Stimulated activated CD4-positive, alpha-beta T cell treated with anti-CD3 and anti-CD28 coated beads, Interleukin-15, amount 100 ng/mL, for 48 hours (primary cell): ENCODE measurements at places on chromosomes 5 and 9.

DNA sequence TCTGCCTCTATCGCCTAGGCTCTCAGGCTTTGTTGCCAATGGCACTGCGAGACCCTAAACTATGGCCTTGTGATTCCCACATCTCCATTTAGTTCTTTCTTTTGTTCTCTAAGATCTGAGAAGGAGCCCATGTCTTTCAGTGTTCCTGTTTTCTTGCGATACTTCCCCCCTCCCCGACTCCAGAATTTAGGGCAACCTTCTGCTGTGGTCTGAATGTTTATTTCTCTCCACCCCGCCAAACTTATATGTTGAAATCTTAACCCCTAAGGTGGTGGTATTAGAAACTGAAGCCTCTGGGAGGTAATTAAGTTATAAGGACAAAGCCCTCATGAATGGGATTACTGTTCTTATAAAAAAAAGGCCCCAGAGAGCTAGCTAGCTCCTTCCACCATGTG lies 6.4 kb downstream of the TMC1 start:
- no peak for DNase-seq

DNA sequence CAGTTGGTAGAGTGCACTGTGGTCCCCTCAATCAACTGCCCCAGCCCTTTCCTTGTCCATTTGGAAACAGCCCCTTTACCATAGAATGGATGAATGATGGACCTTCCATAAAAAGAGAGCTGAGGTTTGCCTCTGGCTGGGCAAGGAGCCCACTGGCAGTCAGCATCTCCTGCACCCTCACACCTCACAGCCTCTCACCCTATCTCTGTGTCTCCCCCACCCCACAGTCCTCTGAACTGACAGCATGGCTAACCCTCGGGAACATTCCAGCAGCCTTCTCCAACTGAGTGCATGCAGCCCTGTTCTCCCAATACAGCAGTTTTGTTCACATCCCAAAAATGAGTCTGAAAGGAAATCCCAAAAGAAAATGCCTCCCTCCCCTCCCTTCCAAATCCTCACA lies 51.7 kb downstream of the RETREG1 start:
- DNase-seq: no peak

- DNase-seq: no peak
Measured at GRCh38 chr5:81154725-81155124, 78.4 kb upstream of the CKMT2 start.

DNA sequence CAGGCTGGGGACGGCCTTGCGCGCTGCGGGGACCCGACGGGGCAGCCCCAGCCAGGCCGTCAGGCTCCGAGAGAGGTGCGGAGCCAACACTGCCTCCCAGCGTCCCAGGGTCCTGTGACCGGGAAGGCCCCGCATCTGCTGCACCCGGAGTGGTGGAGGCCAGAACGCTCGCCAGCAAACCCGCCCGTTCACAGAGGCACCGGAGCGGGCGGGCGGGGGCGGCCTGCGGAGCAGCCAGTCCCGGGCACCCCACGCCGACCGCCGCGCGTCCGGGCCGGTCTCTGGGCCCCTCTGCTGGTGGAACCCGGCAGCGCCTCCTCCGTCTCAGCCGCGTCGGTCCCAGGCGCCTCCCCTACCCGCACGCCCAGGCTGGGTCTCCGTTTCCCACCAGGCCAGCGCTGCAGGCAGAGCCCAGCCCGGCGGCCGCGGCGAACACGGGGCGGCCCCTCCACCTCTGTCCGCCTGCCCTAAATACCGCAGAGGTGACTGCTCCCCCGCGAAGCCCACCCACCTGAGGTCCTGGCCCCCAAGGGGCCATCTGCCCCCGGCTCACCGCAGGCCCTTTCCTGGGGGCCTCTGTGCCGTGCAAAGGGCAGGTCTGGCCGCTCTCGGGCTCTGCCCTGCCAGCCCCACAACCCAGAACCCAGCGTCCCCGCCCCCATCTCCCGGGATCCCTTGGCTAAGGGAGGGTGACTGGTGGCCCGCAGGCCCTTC lies 15.9 kb downstream of the EXD3 start:
- DNase-seq: peak; percentile 64

DNA sequence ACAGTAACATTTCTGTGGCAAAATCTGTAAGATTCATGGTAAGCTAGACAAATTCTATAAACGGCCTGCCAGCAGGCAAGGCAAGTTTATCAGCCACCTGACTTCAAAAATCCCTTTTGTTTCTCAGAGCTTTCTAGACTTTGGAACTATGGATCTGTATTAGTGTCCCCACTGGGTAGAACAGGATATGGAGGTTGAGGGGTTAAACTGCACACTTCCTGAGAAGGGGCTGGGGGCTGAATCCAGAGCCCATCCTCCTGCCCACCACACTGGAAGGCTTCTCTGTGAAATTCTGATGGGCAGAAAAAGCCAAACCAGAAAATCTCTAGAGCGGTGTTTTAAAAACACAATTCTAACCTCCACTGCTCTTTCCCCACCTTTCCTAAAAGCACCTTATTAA lies 128.7 kb downstream of the ENTREP1 start:
- DNase-seq: no peak

- peak; percentile 15 for DNase-seq
Measured at GRCh38 chr9:121201045-121201737, 478 bp downstream of the RAB14 start.

GRCh38 chr9:86405926-86406325 lies 51.7 kb upstream of the TUT7 start:
- peak; percentile 13 for DNase-seq

DNA sequence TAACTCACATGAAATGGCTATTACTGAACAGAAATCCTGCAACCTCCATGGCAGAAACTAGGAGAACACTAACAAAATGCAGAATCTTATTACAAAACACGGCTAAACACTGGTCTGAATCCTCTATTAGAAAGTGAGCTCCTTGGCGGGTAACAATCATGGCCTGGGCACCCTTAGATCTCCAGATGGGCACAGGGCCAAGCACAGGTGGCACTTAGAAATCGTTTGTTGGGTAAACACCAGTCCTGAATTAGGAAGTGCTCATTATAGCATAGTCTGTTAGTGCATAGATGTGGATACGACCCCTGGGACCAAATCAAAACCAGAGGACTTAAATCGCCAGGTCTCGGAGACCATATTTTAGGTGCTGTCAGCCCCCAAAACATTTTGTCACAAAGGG lies 14.4 kb downstream of the VDAC1 start:
- DNase-seq: no peak

DNA sequence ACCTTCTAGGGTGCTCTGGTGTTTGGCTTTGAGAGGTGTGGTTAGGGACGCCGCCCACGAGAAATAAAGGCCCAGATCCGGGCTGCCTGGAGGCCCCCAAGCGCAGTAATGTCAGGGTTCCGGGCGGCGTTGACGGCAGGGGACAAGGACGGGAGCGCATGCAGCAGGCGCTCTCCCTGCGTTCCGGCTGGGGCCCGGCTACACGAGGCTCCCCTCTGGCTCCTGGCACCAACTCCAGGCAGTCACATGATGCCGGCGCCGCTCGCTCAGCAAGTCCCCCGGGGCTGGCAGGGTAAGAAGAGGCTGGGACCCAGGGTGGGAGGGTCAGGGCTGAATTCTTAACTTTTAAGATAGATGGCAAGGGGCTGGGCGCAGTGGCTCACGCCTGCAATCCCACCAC lies 28.1 kb downstream of the UBTD2 start:
- DNase-seq: no peak

DNA sequence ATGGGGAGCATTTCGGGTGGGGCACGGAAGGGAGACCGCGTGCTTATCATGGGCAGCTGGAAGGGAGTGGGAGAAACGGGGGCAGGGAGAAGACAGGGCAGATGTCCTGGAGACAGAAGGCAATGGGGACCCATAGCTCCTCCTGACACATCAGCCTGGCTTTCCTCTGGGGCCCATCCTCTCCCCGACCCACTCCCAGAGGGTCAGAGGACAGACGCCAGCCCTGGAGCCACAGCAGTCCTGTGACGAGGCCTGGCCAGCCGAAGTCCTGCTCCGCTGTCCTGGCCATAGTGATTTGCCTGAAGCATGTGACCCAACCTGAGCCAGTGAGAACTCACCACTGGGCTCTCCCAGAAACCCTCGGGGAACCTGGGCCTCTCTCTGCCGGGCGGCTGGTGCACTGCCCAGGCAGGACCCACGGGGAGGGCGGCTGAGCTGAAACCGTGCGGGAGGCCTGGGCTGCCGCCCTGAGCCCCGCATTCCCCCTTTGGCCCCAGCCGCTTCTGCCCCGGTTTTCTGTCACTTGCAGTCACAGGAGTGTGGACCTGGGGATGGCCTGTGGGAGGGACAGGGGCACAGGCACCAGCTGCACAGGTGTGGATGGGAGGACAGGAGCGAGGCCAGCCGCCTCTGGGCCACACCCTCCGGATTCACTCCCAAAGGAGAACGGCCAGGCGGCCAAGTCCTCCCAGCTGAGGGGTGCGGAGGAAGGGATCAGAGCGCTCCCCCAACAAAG lies 19.8 kb downstream of the ADAMTS2 start:
- no peak for DNase-seq

- no peak for DNase-seq
Measured at GRCh38 chr5:36723912-36724311, 117.5 kb downstream of the SLC1A3 start.
